ENCODE measurements at places on chromosomes 13 and 19. TPM values are rescaled to one million over a fixed set of nuclear protein-coding genes. Genes with fewer than 3 reads are reported as not detected.
A peak's percentile ranks its signal among the peaks of the same experiment; 100 is the strongest.

Gene DZIP1
- 6.4 TPM for polyA plus RNA-seq

Gene HNRNPA1L2
- 7.1 TPM for polyA plus RNA-seq

Gene ZNF415
- 11.8 TPM for polyA plus RNA-seq

Gene DACH1
- 2.9 TPM for polyA plus RNA-seq

Gene YJEFN3
- polyA plus RNA-seq: 29.9 TPM

DNA sequence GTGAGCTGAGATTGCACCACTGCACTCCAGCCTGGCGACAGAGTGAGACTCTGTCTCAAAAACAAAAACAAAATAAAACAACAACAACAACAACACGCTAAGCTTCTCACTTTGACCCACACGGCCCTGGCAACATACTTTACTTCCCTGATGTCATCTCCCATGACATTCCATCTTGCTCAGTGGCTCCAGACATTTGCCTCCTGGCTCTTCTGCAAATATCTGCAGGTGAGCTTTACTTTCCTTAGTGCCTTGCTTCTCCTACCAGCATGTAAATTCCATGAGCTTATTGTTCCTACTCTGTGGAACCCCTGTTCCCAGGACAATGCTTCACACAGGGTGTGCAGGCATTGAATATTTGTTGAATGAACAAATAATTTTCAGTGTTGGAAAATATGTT, 205.6 kb upstream of the TMTC4 start:
- no peaks in the 10 kb centered on the region for H3K4me1 ChIP-seq
- no peaks in the 10 kb centered on the region for H3K27me3 ChIP-seq
- H3K36me3 ChIP-seq: no peaks in the 10 kb centered on the region
- no peak overlapping the region for H3K27ac ChIP-seq
- DNase-seq: no peak

- H3K4me3 ChIP-seq: no peak overlapping the region
- no peak for DNase-seq
- H3K27ac ChIP-seq: no peak overlapping the region
- no peaks in the 10 kb centered on the region for H3K27me3 ChIP-seq
Measured at GRCh38 chr19:35760711-35761349, 2.9 kb downstream of the PROSER3 start.

- H3K27me3 ChIP-seq: no peaks in the 10 kb centered on the region
- H3K36me3 ChIP-seq: no peaks in the 10 kb centered on the region
- DNase-seq: no peak
Measured at GRCh38 chr13:107367258-107367657, 799.3 kb upstream of the ARGLU1 start.

- peaks cover 93% of the 10 kb centered on the region for H3K36me3 ChIP-seq
- H3K4me1 ChIP-seq: no peaks in the 10 kb centered on the region
- no peak overlapping the region for H3K4me3 ChIP-seq
Measured at GRCh38 chr19:10685210-10685609, 16.0 kb upstream of the QTRT1 start.

DNA sequence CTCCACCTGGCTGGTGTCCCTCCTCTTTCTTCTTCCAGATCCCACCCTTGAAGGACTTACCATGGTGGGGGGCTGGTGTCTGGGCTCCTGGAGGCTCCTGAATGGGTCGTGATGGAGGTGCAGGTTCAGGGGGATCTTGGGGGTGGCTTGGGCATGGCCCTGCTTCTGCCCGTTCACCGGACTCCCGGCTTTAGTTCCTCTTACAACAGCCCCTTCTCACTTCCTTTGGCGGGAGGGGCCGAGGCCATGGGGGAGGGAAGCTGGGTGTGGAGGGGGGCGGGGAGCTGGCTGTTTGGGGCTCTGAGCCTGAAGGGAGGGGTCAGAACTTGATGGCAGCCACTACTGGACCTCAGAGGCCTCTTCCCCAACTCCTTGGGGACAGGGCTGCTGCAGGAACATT, at the start of gene MYO1F:
MYO1F (minus strand) TSS at position 196 of the 400 bp plus-strand sequence; CDS start at position 63, 133 bp downstream.
- no peak within 1 kb of the TSS for H3K4me3 ChIP-seq
- DNase-seq: no peak
- no peak within 1 kb of the TSS for H3K27ac ChIP-seq
- H3K27me3 ChIP-seq: peaks cover 9% of the 10 kb centered on the region
- H3K4me1 ChIP-seq: no peaks in the 10 kb centered on the region
- H3K36me3 ChIP-seq: no peaks in the 10 kb centered on the region

DNA sequence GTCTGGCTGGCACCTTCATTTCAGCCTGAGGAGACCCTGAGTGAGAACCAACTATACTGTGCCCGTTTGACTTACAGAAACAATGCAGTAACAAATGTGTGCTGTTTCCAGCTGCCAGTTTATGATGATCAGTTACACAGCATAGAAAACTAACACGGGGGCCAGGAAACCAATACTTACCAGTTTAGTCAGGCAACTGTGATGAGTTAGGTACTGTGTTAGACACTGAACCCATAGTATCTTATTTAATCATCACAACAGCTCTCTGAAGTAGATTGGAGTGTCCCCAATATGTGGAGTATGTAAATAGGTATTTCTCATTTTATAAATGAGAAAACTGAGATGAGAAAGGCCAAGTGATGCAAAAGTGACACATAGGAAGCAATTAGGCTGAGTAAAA, 620.9 kb upstream of the KLF12 start:
- no peak overlapping the region for H3K4me3 ChIP-seq
- no peaks in the 10 kb centered on the region for H3K27me3 ChIP-seq
- no peaks in the 10 kb centered on the region for H3K36me3 ChIP-seq
- no peak overlapping the region for H3K27ac ChIP-seq
- H3K4me1 ChIP-seq: no peaks in the 10 kb centered on the region
- DNase-seq: no peak

DNA sequence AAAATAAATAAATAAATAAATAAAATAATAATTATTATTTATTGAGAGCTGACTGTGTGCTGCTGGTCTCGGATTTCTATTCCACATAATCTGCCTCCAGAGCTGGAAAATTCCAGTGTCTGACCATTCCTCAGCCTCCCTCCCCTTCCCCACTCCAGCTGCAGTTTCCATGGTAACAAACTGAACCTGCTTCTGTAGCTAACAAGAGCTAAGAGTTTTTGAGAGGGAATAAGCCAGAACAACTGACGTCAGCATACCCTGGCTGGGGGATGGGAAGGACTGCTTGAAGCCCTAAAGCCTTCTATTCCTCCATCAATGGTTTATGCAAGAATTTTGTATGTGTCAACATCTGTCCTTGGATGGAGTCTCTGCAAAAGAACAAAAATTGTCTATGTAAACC, 26.0 kb upstream of the PEG3 start:
- H3K4me1 ChIP-seq: no peaks in the 10 kb centered on the region
- no peaks in the 10 kb centered on the region for H3K27me3 ChIP-seq
- H3K27ac ChIP-seq: no peak overlapping the region
- no peak overlapping the region for H3K4me3 ChIP-seq
- no peak for DNase-seq
- no peaks in the 10 kb centered on the region for H3K36me3 ChIP-seq

GRCh38 chr13:25988661-25989060, 63.2 kb downstream of the SHISA2 start:
- no peak overlapping the region for H3K27ac ChIP-seq
- no peak for DNase-seq
- no peaks in the 10 kb centered on the region for H3K27me3 ChIP-seq
- H3K4me1 ChIP-seq: peaks cover 6% of the 10 kb centered on the region
- H3K4me3 ChIP-seq: no peak overlapping the region

- no peak overlapping the region for H3K4me3 ChIP-seq
- no peaks in the 10 kb centered on the region for H3K36me3 ChIP-seq
- no peak for DNase-seq
- H3K27me3 ChIP-seq: no peaks in the 10 kb centered on the region
Measured at GRCh38 chr13:113602291-113602988, 17.9 kb downstream of the TFDP1 start.

DNA sequence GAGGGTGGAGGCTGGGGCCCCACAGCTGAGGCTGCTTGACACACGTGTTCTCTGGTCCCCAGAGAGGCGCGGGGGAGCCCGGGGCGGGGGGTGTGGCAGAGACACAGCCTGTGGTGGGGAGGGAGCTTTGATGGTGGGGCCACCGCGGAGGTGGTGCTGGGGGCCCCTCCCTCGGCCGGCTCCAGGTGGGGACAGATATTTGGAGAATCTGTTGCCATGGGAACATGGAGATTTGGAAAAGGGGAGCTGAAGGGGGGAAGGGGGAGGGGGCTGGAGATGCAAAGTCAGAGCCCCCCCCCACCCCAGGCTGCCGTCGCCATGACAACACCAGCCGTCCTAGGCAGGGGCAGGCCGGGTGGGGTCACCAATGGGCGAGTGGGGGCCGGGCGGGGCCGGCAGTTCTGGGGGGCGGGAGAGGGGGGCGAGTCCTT, 1.2 kb downstream of the PRKCG start:
- H3K27me3 ChIP-seq: peaks cover 36% of the 10 kb centered on the region
- no peak overlapping the region for H3K4me3 ChIP-seq
- H3K4me1 ChIP-seq: peaks cover 8% of the 10 kb centered on the region
- H3K36me3 ChIP-seq: no peaks in the 10 kb centered on the region

- no peak overlapping the region for H3K4me3 ChIP-seq
- H3K4me1 ChIP-seq: no peaks in the 10 kb centered on the region
- H3K27ac ChIP-seq: no peak overlapping the region
- H3K27me3 ChIP-seq: no peaks in the 10 kb centered on the region
- H3K36me3 ChIP-seq: no peaks in the 10 kb centered on the region
- peak; percentile 95 for DNase-seq
Measured at GRCh38 chr13:74210693-74211393, 76.6 kb upstream of the KLF12 start.

GRCh38 chr13:77374786-77375185, 47.9 kb upstream of the MYCBP2 start:
- no peaks in the 10 kb centered on the region for H3K27me3 ChIP-seq
- H3K36me3 ChIP-seq: no peaks in the 10 kb centered on the region
- no peak overlapping the region for H3K27ac ChIP-seq
- no peaks in the 10 kb centered on the region for H3K4me1 ChIP-seq
- H3K4me3 ChIP-seq: no peak overlapping the region

- peaks cover 6% of the 10 kb centered on the region for H3K4me1 ChIP-seq
- no peaks in the 10 kb centered on the region for H3K36me3 ChIP-seq
- no peak overlapping the region for H3K4me3 ChIP-seq
- H3K27me3 ChIP-seq: peaks cover 16% of the 10 kb centered on the region
Measured at GRCh38 chr19:46488551-46488950, 7.1 kb downstream of the PNMA8B start.

DNA sequence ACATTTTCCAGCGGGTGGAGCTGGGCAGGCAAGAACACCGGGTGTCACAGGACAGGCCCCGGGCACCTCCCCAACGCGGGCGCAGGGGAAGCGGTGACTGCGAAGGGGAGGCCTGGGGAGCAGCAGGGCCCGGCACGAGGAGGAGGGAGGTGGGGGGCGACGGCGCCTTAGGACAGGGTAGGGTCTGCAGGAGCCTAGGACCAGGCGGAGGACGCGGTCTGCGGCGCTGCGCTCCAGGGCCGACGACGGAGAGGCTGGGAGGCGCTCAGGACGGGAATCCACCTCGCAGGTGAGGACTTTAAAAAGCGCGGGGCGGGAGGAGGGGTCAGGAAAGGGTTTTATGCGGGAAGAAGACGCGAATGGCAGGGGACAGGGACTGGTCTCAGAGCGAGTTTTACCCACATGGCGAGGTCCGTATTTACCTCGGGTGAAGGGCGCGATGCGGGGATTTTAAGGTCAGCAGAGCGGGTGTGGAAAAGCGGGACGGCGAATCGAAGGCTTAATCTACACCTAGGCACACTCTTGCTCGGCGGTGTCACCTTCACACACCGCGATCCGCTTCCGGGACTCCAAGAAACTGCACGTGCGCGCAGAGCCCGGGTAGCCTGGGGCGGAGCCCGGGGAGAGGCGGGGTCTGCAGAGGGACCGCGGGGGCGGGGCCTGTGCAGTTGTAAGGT, 13.5 kb downstream of the ERVV-2 start:
- H3K36me3 ChIP-seq: no peaks in the 10 kb centered on the region
- peak overlapping the region; percentile 28 for H3K4me3 ChIP-seq
- H3K27me3 ChIP-seq: no peaks in the 10 kb centered on the region
- no peak overlapping the region for H3K27ac ChIP-seq
